Pancreas (tissue), 10 donors: ENCODE measurements at places on chromosomes 13 and 19. TPM values are rescaled to one million over a fixed set of nuclear protein-coding genes. Genes with fewer than 3 reads are reported as not detected.

The ZNF91 gene
- total RNA-seq, result 38.7 TPM

- no peaks in the 10 kb centered on the region for H3K27me3 ChIP-seq
- DNase-seq, result no peak
- no peaks in the 10 kb centered on the region for H3K4me1 ChIP-seq
- H3K36me3 ChIP-seq, result no peaks in the 10 kb centered on the region
Observed at GRCh38 chr13:30224732-30225131, 82.6 kb downstream of the KATNAL1 start.

The GNG7 gene
- total RNA-seq, result 8.8 TPM

DNA sequence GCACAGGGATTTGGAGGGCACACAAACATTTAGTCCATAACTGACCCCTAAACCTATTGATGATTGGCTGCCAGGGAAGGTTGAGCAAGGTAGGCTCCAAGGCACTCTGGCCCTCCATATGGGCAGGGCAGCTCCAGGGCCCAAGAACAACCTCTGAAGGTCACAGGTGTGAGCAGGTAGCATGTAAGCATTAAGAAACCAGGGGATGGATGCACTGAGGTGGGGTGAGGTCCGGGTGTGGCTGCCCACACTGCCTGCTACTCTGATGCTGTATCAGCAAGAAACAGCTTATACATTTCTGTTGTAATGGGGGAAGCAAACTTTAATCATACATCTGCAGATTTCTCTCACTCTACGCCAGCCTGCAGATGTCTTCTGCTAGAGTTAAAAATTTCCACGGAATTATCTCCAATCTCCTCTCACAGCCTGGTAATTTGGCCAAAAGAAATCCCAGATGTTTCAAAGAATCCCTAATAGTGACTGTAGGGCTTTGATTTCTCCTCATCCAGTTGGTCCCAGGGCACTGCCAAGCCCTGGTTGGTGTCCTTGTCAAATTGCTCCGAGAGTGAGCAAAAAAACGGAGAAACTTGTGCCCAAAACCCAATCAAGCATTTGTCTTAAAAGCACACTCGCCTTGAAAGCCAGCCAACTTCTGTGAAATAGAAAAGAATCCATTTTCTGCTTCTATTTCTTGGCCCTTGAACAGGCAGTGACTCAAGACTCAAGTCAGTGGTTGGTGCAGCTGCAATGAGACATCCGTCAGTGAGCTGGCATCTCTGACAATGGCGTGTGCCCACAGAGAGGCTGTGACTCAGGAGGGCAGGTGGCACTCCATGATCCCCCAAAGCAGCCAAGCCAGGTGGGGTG, 72.5 kb upstream of the MRI1 start:
- no peak overlapping the region for H3K27ac ChIP-seq
- no peaks in the 10 kb centered on the region for H3K36me3 ChIP-seq
- no peaks in the 10 kb centered on the region for H3K27me3 ChIP-seq
- no peaks in the 10 kb centered on the region for H3K4me1 ChIP-seq
- no peak overlapping the region for H3K4me3 ChIP-seq
